ENCODE measurements at places on chromosomes 1 and 21. TPM values are rescaled to one million over a fixed set of nuclear protein-coding genes. Genes with fewer than 3 reads are reported as not detected.

Gene NMNAT2
- total RNA-seq: 0.38 TPM

Gene ASCL5
- total RNA-seq: 0.29 TPM

Gene CACNA1S
- 0.55 TPM for total RNA-seq

Gene SERPINC1
- total RNA-seq: not detected

Gene WDR4
- total RNA-seq: 18.4 TPM

GRCh38 chr1:175250027-175250426 is 57.5 kb upstream of the KIAA0040 start:
- no peak for DNase-seq

GRCh38 chr1:46302641-46303037 is 777 bp downstream of the LRRC41 start:
- DNase-seq: peak; percentile 76

- no peak for DNase-seq
Measured at GRCh38 chr1:73755649-73756048, 442.3 kb downstream of the LRRIQ3 start.

DNA sequence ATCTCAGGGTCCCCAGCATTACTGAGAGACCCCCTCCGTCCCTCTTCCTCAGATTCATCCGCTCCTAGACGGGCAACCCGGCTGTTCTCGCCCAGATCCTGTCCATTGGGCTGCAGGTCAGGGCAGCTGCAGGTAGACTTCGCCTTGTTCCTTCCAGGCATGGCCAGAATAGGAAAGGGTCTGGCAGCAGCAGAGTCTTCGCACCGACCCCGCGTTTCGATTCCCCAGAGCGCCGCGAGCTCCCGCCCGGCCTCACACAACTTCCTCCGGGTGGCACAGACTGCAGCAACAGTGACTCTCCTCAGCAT is 265 bp downstream of the NRDC start:
- DNase-seq: no peak

DNA sequence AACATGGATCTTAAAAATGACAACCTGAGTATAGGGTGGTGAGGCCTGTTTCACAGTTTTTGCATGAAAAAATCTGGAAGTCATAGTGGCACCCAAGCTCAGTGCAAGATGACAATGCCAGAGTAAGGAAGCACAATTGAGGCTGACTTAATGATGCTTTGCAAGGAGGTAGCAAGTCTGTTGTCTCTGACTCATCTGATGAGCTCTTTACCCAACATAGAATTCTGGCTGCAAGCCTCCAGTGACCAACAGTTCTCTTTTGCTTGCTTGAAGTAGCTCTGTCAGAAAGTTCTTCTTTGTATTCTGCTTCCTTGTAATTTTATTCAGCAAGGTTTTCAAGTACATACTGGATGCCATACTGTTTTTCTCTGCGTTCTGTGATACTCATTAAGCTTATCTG is 117.1 kb downstream of the FOXD2 start:
- no peak for DNase-seq

DNA sequence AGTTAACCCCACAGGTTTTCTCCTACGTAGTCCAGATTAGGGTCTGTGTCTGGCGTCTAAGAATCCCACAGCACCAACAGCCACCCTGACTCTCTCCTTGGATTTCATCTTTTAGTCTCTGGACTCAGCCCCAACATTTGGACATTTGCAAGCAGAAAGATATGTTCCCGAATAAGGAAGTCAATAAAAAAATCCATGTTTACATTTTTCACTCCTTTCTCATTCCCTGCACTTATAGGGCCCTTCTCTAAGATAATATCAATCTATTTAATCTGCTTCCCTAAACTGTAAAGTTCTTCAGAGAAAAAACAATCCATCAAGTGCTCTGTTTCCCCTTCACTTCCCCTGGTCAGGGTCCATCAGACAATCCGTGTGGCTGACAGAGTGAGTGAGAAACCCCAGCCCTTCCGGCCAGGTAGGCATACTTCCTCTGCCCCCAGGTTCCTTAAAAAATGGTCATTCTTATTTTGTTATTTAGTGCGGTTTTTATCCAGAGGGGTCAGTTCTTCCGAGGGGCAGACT is 105.9 kb upstream of the CDC42BPA start:
- no peak for DNase-seq

GRCh38 chr21:46064870-46065214 is 33.1 kb upstream of the COL6A2 start:
- peak; percentile 56 for DNase-seq

- peak; percentile 95 for DNase-seq
Measured at GRCh38 chr1:193104907-193105820, at the start of gene GLRX2. GLRX2 (minus strand) TSS chr1:193105414; CDS start chr1:193105382, 32 bp downstream.

DNA sequence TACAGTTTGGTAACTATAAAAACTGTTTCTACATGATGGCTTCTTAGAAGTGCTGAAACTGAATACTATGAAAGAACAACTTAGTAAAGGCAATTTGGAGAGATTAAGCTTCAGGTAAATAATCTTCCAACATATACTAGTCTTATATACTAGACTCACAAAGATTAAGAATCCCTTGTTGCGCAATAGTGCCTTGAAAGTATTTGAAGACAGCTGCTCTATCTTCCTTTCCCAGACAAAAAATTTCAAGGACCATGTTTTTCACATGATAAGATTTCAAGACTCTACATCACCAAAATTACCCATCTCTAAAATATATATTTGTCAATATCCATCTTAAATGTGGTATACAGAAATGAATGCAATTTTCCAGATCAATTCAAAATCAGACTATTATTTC is 37.7 kb upstream of the ASPM start:
- no peak for DNase-seq

DNA sequence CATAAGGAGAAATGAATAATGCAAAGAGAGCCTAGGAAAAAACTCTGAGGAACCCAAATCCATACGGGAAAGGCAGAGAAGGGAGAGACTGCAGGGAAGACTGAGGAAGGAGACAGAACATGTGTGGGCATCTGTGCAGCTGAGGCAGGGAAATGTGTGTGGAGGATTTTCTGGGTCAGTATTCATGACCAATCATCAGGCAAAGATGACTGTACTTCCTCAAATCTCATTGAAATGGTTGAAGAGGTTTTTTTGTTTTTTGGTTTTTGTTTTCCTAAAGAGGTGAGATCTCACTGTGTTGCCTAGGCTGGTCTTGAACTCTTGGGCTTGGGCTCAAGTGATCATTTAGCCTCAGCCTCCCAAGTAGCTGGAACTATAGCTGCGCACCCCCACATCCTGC is 15.7 kb downstream of the DIP2A start:
- DNase-seq: no peak

DNA sequence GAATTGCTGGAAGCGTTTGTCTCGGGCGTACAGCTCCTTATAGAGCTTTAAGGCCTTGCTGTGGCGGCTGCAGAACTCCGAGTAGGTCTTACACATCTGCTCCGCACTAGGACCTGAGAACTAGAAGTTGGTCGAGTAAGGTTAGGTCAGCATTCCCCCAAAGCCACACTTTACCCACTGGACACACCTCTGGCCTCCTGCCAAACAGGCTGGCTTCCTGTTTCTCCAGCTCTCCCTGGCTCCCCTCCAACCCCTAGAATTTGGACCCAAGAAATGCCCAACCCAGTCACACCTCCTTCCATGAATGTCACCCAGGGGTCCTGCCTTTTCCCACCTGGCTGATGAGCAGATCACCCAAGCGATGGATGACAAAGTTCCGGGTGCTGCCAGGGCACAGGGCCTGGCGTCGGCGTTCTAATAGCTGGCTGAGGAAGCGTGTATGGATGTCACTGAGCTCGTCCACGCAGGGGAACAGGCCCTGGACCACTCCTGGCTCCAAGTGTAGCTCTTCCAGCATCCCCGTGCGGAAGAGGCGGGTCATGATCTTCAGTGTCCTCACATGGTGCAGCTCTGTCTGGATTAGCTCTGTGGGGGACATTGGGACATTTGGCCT is 15.6 kb downstream of the ARHGEF2 start:
- no peak for DNase-seq

- no peak for DNase-seq
Measured at GRCh38 chr1:15902882-15903281, 55.4 kb downstream of the SPEN start.

DNA sequence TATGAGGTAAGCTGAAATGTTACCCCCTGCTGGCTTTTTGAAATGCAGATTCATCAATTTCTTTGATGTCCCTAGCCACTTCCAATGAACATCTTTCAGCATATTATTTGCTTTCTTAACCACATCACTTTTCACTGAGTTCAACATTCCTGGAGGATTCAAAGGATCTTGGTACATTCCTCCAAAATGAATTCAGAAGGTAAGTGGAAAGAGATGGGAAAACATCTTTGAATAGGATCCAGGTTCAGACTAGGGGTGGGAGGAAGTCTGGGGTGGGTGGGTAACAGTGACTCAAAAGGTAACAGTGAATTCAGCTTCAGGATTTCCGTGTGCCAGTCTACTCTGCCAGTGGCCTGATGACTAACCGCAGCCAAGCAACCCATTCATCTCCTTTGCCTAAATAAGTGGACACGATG is 180.7 kb downstream of the ZC3H11B start:
- DNase-seq: no peak

DNA sequence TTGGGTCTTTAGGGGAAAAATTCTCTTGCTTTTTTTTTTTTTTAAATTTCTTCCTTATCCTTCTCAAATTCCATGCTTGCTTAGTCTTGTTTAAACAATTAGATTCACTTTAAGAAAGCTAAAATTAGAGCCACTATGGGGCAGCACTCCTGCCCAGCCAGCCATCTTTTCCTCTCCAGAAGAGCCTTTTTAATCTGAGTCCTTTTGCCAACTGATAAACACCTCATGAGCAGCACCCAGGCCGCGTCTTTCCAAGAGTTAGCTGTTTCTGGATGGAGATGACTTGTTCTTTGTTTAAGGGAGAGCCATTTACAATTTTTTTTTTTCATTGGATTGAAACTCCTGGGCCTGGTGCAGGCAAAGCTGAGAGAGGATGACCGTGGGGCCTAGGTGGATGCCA is 53.3 kb upstream of the TSPAN2 start:
- DNase-seq: no peak

DNA sequence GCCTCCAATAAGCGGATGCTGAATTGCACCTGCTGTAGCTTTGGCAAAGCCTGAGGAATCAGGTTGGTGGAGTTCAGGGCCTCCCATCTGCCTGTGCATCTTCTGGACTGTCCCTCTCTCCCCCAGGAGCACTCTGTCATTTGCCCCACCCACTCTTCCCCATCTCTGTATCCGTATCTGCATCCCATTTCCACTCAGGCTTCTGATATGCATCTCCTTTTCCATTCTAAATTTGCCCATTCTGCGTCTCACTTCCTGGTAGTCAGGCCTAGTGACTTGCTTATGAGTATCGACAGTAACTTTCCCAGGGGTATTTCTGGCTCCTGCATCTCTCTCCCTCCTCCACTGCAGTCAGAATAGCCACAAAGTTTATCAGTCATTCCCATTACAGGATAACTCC is 15.6 kb downstream of the MR1 start:
- no peak for DNase-seq

DNA sequence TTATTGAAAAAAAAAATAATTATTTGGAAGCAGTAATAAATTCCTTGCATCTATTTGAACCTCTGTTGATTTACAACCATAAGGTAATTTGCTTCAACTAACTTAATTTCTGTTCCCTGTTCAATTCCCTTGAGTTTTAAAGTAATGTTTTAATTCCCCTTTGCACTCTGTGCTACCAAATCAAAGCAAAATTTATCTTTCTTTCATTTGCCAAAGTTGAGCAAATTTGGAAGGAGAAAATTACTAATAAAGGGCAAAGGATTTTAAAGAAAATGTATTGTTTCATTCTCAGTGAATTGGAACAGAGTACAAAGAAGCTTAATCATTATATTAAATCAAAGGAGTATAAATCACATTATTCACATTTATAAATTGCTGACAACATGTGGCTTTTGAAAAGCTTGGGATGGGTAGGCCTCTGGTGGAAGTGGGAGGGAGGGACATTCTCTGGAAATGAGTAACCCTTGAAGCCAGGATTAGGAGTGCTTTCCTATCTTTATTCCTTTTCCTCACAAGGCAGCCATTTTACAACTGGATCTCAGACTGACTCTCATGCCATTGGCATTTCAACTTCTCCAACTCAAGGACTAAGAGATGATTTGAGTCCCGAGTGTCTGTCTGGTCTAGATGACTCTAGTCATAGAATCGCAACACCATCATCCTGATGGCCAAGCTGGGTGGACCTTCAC is 331.6 kb upstream of the DUSP10 start:
- DNase-seq: no peak

GRCh38 chr1:189550498-189550897 is 927.2 kb downstream of the BRINP3 start:
- DNase-seq: no peak

DNA sequence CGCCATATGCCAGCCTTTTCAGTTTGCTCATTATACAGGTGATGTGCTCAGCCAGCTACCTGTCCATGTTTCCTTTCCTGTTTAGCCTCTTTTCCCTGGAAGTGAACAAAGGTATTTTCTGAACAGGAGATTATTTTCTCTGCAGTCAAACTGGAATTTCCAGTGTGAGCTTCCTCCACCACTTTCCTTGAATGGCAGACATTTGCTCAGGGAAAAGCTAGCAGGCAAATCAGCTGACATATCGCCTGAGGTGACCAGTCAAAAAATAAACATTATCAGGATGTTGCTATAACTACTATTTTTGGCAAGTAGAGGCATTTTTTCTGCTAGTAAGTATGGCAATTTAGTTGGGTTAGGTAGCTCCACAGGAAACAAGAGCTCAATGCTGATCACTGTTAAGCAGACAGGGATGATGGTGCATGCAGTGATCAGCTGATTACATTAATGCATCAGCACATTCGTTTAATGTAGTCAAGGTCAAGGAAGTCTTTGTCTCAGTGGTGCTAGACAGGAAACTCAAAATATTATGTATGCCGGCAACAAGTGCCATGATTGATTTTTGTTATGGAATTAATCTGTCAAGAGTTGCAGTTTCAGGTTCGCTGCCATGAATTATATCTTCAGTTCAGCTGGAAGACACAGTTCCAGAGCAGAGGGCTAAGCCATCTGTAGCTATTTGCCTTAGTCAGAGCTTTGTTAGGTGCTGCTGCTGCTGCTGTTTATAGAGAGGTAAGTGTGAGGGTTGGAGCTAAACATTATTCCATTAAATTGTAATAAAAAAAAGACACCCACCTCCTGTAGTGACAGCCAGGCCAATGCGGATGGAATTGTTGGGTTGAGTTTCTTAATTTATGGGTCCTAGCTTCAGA is 179.7 kb upstream of the ST6GALNAC5 start:
- no peak for DNase-seq
